CD4-positive, alpha-beta T cell (primary cell): ENCODE measurements at places on chromosomes 13 and 19. TPM values are rescaled to one million over a fixed set of nuclear protein-coding genes. Genes with fewer than 3 reads are reported as not detected.

DNA sequence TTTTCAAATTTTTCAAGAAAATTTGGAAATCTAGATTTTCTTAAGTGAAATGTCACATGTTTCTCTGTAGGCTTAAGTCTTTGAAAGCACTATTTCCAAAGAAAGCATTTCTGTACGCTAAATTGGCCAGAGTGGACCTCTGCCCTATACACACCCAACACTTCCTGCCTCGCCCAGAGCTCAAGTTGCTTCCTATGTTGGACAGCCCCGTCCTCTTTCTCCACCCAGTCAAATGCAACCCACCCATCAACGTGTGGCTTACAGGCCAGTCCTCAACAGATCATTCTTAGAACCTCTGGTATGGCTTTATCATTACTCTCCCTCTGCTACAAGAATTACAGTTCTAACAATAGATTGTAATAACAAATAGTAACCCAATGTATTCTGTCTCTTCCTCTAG, 24.2 kb downstream of the KLF12 start:
- H3K4me1 ChIP-seq = peaks cover 14% of the 10 kb centered on the region
- no peak for DNase-seq
- no peaks in the 10 kb centered on the region for H3K27me3 ChIP-seq
- no peak overlapping the region for H3K4me3 ChIP-seq

GRCh38 chr19:47228168-47228936, 2.6 kb downstream of the BBC3 start:
- H3K27ac ChIP-seq = peak overlapping the region; percentile 4
- peak overlapping the region; percentile 76 for H3K4me3 ChIP-seq
- H3K27me3 ChIP-seq = no peaks in the 10 kb centered on the region
- H3K4me1 ChIP-seq = peaks cover 63% of the 10 kb centered on the region
- no peak for DNase-seq

- no peak overlapping the region for H3K27ac ChIP-seq
- no peaks in the 10 kb centered on the region for H3K36me3 ChIP-seq
- no peak overlapping the region for H3K4me3 ChIP-seq
- DNase-seq = no peak
These were observed 198.2 kb downstream of the EFNB2 start for GRCh38 chr13:106337096-106337850.

GRCh38 chr13:21436582-21436981, 22.5 kb downstream of the ZDHHC20 start:
- no peaks in the 10 kb centered on the region for H3K27me3 ChIP-seq
- peaks cover 3% of the 10 kb centered on the region for H3K36me3 ChIP-seq
- DNase-seq = no peak

- no peak overlapping the region for H3K27ac ChIP-seq
- H3K4me1 ChIP-seq = peaks cover 5% of the 10 kb centered on the region
- peaks cover 7% of the 10 kb centered on the region for H3K27me3 ChIP-seq
- no peaks in the 10 kb centered on the region for H3K36me3 ChIP-seq
- DNase-seq = no peak
These were observed 4.2 kb downstream of the SULT2B1 start for GRCh38 chr19:48556163-48556562.

DNA sequence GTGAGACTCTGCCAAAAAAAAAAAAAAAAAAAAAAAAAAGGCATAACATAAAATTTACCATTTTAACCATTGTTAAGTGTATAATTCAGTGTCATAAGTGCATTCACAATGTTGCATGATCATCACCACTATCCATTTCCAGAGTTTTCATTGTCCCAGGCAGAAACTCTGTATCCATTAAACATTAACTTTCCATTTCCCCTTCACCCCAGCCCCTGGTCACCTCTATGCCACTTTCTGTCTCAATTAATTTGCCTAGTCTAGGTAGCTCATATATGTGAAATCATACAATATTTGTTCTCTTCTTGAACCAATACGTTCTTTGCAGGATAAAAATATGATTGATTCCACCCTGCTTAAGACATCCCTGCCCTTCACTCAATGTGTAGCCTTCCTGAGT, 31.0 kb upstream of the VWA8 start:
- H3K4me1 ChIP-seq = no peaks in the 10 kb centered on the region
- DNase-seq = no peak
- H3K4me3 ChIP-seq = no peak overlapping the region
- no peaks in the 10 kb centered on the region for H3K27me3 ChIP-seq

- DNase-seq = no peak
- H3K27ac ChIP-seq = no peak overlapping the region
- peaks cover 42% of the 10 kb centered on the region for H3K36me3 ChIP-seq
- H3K4me3 ChIP-seq = no peak overlapping the region
- no peaks in the 10 kb centered on the region for H3K4me1 ChIP-seq
These were observed 29.4 kb downstream of the MARK4 start for GRCh38 chr19:45280471-45280961.

DNA sequence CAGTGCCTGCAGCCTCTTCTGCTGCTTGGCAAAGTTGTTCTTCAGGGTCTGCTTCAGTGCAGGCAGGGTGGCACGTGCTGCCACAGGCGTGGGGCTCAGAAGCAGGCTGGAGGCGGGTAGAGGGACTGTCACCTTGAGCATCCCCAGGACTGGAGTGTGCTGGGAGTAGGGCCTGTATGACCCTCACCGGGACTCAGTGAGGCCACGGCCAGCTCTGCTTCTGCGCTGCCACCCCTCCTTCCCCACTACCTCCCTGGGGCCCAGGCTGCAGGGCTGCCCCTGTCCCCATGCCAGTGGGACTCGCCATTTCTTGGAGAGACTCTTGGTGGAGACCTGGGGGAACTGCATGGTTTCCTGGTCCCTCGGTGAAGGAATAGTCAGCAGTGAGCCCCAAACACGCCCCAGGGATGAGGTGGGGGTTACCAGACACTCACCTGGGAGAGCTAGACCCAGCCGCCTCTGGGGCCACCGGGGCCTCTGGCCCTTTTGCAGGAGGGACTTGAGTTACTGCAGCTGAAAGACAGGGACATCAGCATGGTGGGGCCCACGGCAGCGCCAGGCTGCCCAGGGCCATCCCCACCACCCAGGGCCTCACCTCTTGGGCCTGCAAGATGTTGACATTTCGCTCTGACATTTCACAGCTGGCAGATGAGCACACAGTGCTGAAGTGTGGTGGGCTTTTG, 29.9 kb downstream of the TUBA3C start:
- no peaks in the 10 kb centered on the region for H3K4me1 ChIP-seq
- H3K27me3 ChIP-seq = no peaks in the 10 kb centered on the region
- no peak overlapping the region for H3K4me3 ChIP-seq

- DNase-seq = no peak
- no peaks in the 10 kb centered on the region for H3K36me3 ChIP-seq
- H3K27me3 ChIP-seq = peaks cover 2% of the 10 kb centered on the region
- no peak overlapping the region for H3K27ac ChIP-seq
These were observed 114.3 kb upstream of the TDRD3 start for GRCh38 chr13:60282708-60283107.

Gene SRRM5
- total RNA-seq = 0.25 TPM

DNA sequence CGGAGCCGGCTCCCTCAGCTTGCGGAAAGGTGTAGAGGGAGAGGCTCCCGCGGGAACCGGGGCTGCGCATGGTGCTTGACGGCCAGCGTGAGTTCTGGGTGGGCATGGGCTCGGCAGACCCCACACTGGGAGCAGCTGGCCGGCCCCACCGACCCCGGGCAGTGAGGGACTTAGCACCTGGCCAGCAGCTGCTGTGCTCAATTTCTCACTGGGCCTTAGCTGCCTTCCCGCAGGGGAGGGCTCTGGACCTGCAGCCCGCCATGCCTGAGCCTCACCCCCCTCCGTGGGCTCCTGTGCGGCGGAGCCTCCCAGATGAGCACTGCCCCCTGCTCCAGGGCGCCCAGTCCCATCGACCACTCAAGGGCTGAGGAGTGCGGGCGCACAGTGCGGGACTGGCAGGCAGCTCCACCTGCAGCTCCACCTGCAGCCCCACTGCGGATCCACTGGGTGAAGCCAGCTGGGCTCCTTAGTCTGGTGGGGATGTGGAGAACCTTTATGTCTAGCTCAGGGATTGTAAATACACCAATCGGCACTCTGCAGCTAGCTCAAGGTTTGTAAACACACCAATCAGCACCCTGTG, 1141.8 kb downstream of the PCDH17 start:
- no peak overlapping the region for H3K4me3 ChIP-seq
- no peak for DNase-seq
- H3K4me1 ChIP-seq = no peaks in the 10 kb centered on the region
- no peaks in the 10 kb centered on the region for H3K27me3 ChIP-seq

GRCh38 chr19:22286151-22286810, at the start of gene ZNF729:
Gene ZNF729 (plus strand): TSS chr19:22286441. CDS start chr19:22286526, 85 bp downstream.
- H3K27ac ChIP-seq = no peak within 1 kb of the TSS
- H3K4me1 ChIP-seq = no peaks in the 10 kb centered on the region
- H3K4me3 ChIP-seq = no peak within 1 kb of the TSS
- DNase-seq = no peak
- no peaks in the 10 kb centered on the region for H3K36me3 ChIP-seq

Gene CD33
- 1.7 TPM for total RNA-seq

GRCh38 chr13:34675626-34676025, 266.4 kb upstream of the NBEA start:
- no peaks in the 10 kb centered on the region for H3K36me3 ChIP-seq
- no peaks in the 10 kb centered on the region for H3K27me3 ChIP-seq
- no peak for DNase-seq
- H3K4me3 ChIP-seq = no peak overlapping the region
- H3K4me1 ChIP-seq = no peaks in the 10 kb centered on the region

GRCh38 chr19:58559275-58560006, 1.0 kb upstream of the UBE2M start:
- peaks cover 87% of the 10 kb centered on the region for H3K4me1 ChIP-seq
- peak overlapping the region; percentile 96 for H3K27ac ChIP-seq
- H3K27me3 ChIP-seq = no peaks in the 10 kb centered on the region
- no peak for DNase-seq
- H3K4me3 ChIP-seq = peak overlapping the region; percentile 76

Gene ZNF837
- 1.0 TPM for total RNA-seq

Gene FGF22
- 0.49 TPM for total RNA-seq

GRCh38 chr19:2254064-2254872, 1.9 kb downstream of the JSRP1 start:
- H3K36me3 ChIP-seq = no peaks in the 10 kb centered on the region
- no peak overlapping the region for H3K27ac ChIP-seq
- H3K4me1 ChIP-seq = peaks cover 74% of the 10 kb centered on the region
- H3K27me3 ChIP-seq = peaks cover 26% of the 10 kb centered on the region
- no peak for DNase-seq

Gene MIA
- not detected for total RNA-seq

- H3K36me3 ChIP-seq = no peaks in the 10 kb centered on the region
- no peak overlapping the region for H3K4me3 ChIP-seq
- H3K4me1 ChIP-seq = no peaks in the 10 kb centered on the region
- H3K27me3 ChIP-seq = no peaks in the 10 kb centered on the region
- no peak overlapping the region for H3K27ac ChIP-seq
- no peak for DNase-seq
These were observed 105.1 kb downstream of the FRY start for GRCh38 chr13:32136716-32137115.

DNA sequence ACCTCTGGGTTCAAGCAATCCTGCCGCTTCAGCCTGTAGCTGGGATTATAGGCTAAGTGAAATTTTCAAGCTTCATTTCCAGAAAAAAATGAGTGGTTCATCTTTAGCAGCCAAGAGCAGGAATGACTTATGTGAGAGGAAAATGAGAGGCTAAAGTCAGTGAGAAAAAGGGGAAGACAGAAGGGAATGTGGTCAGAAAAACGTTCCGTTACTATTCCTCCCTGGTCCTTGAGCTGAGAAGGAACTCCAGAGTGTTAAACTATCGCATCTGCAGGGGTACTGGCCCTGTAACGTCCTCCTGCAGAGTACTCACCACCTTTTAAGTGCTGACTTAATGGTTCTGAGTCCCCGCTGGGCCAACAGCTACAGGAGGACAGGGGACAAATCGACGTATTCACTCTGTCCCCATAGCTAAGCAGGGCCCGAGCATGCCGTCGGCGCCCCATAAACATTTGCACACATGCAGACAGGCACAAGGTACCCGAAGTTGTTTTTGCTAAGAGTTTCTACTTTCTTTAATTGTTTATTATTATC, 88.1 kb downstream of the FLT1 start:
- DNase-seq = no peak
- H3K36me3 ChIP-seq = no peaks in the 10 kb centered on the region
- H3K4me1 ChIP-seq = no peaks in the 10 kb centered on the region

Gene GEMIN7
- total RNA-seq = 4.8 TPM

- DNase-seq = no peak
- H3K27me3 ChIP-seq = peaks cover 4% of the 10 kb centered on the region
- no peaks in the 10 kb centered on the region for H3K36me3 ChIP-seq
- H3K4me1 ChIP-seq = no peaks in the 10 kb centered on the region
These were observed 191.5 kb downstream of the LHFPL6 start for GRCh38 chr13:39411511-39411910.

Gene MAP4K1
- 173 TPM for total RNA-seq

Gene LRRC25
- total RNA-seq = 0.92 TPM

GRCh38 chr19:35164418-35164817, 9.9 kb downstream of the FXYD5 start:
- no peak overlapping the region for H3K27ac ChIP-seq
- peaks cover 95% of the 10 kb centered on the region for H3K36me3 ChIP-seq
- H3K4me1 ChIP-seq = peaks cover 54% of the 10 kb centered on the region
- H3K4me3 ChIP-seq = no peak overlapping the region

Gene PSG3
- not detected for total RNA-seq
